ENCODE measurements at places on chromosomes 16 and 17.

- DNase-seq = no peak
Observed at GRCh38 chr16:65414284-65414984, 292.6 kb upstream of the CDH11 start.

- DNase-seq = no peak
Observed at GRCh38 chr16:16780588-16780987, 401.6 kb downstream of the NPIPA7 start.

- DNase-seq = no peak
Observed at GRCh38 chr17:77131904-77132303, 8.9 kb upstream of the SEC14L1 start.

DNA sequence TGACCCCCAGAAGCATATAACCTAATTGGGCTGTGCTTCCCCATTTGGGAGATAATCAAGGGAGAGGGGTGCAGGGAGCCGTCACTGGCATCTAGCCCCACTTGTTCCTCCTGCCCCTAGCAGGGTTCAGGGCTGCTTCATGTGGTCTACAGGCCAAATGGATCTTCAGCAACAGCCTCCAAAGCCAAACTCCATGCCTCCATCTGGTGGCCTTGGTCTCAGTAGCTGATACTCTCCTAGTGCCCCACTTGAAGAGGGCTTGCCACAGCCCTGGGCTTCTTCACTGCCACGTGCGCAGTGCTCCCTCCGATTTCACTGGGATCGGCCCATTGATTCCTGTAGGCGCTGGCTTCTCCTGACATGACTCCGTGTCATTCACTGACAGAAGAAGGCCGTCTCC is 24.6 kb downstream of the LYRM9 start:
- no peak for DNase-seq

GRCh38 chr16:57616876-57617275 is 11.6 kb upstream of the ADGRG1 start:
- DNase-seq = no peak
